NCI-H1048 (cell line): ENCODE measurements at places on chromosomes 12 and 14.

DNA sequence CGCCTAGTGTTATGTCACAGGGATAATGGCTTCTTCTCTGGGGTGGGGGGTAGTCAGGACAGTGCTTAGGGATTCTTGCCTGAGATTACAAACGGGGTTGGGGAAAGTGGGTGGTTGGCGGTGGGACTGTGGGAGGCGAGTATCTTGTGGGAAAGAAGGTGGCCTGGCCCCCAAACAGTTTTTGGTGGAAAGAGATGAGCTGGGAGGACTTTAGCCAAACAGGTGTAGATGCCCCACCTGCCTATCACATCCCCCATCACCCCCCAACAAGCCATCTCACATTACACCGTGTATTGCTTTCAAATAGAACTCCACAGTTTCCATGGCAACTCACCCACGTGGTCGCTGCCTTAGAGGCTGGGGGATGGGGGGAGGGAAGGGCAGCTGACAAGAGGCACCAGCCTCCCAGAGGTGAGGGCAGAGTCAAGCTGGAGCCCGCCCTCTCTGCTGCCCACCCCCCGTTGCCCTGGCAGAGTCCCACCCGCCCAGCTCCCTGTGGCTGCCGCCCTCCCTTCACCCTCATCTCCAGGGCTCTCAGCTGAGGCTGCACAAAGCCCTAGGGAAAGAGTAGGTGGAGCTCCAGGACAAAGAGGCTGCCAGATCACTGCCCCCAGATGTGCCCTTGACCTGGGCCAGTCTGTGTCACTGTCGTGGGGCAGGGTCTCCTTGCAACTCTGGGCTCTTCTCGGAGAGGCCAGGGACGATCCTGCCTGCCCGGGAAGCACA, 98.3 kb downstream of the LRRC74A start:
- DNase-seq = no peak

DNA sequence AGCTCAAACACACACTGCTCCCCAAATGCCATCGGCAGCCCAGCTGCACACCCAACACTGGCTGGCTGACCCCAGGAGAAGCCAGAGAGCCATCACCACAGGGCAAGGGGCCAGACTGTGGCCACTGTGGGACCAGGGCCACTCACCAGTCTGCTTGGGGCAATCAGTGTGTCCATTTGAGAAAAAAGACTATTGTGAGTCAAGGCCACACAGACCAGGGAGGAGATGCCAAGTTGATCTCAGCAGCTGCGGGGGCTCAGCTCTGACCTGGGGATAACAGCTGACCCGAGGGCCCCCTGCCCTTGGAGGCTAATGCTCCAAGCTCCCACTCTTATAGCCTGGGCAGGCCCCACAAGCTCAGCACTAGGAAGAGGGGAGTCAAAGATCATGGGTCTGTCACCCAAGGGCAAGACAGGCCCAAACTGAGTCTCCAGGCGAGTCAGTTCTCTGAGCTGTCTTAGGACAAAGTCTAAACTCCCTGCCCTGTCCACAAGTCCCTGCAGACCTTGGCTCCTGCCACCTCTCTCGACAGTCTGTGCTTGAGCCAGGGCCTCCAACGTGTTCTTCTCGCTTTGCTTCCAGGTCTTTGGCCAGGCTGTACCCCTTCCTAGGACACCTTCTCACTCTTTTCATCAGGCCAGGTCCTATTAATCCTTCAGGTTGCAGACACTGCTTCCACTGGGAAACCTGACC, 30.1 kb upstream of the PNMA1 start:
- DNase-seq = no peak

- DNase-seq = no peak
Observed at GRCh38 chr12:54954801-54955200, 29.8 kb downstream of the TESPA1 start.

- no peak for DNase-seq
Observed at GRCh38 chr14:64973826-64974225, 1.7 kb upstream of the RAB15 start.

- no peak for DNase-seq
Observed at GRCh38 chr12:125187780-125188741, 122.8 kb downstream of the AACS start.

GRCh38 chr12:2844786-2845185, 10.0 kb upstream of the NRIP2 start:
- DNase-seq = no peak

- no peak for DNase-seq
Observed at GRCh38 chr14:26597071-26597588, 703 bp downstream of the NOVA1 start.

- DNase-seq = no peak
Observed at GRCh38 chr14:61558271-61558670, 137.0 kb upstream of the HIF1A start.

DNA sequence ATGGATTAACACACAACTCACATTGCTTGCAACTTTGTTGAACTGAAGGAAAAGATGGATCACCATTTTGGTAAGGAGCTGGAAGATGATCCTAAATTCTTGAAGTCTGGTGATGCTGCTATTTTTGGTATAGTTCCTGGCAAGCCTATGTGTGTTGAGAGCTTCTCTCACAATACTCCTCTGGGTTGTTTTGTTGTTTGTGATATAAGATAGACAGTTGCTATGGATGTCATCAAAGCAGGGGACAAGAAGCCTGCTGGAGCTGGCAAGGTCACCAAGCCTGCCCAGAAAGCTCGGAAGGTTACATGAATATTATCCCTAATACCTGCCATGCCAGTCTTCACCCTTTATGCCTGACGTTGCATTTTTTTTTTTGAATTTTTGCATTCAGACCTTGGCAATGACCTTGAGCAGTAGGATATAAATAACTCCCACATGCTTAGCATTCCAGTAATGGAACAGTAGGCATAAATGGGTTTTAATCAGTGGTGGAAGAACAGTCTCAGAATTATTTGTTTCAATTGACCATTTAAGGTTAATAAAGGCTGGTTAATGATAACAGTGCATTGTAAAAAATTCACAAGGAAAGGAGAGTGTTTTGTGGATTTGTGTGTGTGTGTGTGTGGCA, 129.0 kb upstream of the SEL1L start:
- no peak for DNase-seq

DNA sequence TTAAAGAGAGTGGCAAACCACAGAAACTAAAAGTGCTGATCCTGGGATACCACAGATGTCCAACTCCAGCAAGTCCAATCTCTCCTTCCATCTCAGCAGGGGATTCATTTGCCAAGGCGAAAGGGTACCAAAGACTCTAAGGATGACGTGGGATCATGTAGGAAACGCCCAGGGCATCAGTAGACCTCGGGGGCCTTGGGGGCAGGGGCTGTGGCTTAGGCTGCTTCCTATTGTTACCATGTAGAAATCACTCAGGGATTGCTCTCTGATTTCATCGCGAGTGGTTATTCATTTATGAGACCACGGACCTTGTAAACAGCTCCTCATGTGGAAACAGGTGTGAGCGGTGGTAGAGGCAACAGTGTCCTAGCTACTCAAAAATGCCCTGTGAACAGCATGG, 149.3 kb upstream of the FKBP4 start:
- DNase-seq = no peak

DNA sequence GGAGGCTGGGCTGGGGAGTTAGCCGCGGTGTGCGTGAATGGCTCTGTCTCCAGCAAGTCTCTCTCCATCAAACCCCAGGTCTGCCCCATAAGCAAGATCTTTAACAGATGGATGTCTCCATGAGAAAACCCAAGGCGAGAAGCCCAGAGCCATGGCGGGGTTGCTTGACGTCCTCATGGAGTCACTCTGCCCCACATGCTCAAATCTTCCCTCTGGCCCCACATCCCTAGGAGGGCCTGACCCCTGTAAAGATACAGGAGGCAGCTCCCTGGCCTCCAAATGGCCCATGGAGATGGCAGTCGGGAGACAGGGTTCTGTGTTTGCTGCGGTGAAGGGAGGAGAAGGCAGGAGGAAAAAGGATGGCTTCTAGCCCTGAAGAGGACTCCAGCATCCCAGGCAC, 49.3 kb downstream of the C14orf132 start:
- no peak for DNase-seq

DNA sequence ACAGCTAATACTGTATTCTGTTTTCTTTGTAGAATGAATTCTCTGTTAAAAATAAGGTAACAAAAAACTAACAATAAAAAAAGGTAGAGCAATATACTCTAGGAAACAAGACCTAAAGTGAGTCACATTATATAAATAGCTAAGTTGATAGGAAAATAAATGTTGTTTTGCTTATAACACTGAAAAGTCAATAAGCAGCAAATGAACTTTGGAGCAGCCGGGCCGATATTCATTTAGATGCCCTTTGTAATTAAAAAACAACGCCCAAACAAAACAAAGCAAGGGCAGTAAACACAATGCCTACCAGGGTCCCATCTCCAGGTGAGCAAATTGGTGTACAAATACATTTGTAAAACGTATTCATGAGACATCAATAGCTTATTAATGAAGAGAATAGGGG, 227.6 kb upstream of the FOXN3 start:
- DNase-seq = no peak

DNA sequence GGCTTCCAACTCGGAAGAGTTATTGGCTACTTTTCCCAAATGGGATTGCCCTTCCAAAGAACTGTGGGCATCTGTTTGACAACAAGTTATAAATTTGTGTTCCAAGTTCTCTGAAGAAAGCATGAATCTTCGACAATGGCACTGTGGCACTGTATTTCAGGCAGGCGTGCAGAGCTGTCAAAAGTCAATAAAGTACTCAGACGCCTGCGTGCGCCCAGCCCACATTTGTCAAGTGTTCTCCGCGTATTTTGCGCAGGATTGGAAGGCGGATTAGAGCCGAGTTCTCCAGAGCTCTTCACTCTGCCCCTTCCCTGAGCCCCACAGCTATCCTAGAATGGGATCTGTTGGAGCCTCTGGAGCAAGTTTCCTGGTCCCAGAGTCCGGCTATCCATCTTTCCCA, 103.2 kb downstream of the SLC25A47 start:
- no peak for DNase-seq

DNA sequence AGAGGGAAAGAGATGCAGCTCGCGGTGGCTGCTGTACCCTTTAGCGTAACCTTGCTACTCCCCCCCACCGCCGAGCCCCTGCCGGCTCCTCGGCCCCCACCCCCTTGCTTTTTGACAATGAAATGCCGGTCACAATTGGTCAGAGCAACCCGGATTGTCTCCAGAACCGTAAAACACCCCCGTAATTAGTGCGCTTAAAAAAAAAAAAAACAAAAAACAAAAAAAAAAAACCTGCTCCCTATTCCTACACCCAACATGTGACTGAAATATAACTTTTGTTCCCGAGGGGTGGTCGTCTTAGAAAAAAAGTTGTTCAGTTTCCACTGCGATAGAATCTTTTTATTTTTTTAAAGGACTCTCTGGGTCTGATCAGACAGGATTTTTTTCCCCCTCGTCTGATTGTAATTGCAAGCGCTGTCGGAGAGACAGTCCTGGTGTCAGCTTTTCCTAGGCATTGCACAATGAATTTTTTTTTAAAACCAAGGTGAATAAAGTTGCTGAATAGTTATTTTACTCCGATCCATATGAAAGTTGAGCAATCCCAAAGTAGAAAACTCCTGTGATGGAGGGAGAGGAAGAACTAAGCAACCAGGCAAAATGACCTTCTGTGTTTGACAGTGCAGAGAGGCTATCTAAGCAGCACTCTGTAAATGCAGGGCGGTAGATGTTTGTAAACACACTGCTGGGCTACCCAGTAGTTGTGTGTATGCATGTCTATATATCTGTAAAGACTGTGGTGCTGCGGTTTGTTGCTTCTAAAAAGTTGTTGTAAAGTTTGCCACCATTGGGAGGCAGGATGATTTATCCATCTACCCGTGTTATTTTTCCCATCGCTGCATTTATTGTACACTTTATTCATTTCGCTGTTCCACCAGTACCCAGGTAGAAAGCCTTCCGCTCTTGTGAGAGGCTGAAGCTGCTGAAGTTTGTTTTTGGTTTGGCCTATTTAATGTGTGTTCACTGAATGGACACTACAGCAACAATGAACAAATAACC, 1.1 kb downstream of the ETV6 start:
- DNase-seq = no peak

DNA sequence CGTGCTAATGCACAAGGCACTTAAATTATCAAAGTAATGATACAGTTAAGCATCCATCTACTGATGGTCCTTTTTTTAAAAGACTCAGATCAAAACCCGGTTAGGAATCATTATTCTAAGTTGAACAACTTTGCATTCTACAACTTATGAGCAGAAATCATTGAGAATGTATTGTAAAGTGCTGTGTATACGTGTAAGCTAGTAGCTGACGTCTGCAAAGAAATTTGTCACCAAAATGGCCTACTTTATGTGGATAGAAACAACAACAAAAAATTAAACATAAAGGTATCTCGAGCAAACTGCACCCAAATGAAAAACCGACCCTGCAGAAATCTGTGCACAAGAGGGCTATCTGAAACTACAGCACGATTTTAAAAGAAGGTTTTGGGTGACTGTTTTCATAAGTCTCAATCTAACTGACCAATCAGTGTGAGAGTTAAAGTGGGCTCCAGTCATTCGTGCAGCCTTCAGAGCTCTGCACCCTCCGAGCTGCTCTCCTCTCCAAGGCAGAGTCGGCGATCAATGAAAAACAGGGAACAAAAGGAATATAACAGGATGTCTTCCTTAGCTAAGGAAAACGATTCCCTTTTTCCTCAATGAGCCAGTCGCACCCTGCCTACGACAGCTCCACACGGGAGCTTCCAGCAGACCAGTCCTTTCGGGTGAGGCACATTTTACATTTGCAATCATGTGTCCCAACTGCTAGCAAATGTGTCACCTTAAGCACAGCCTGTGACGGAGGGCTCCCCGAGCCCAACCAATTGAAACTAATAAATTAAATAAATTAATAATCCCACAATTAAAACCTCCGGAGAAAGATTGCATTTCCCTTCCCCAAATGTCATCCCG, 200.7 kb upstream of the FOXN3 start:
- DNase-seq = no peak

GRCh38 chr12:1517007-1517406, 77.4 kb downstream of the FBXL14 start:
- no peak for DNase-seq

DNA sequence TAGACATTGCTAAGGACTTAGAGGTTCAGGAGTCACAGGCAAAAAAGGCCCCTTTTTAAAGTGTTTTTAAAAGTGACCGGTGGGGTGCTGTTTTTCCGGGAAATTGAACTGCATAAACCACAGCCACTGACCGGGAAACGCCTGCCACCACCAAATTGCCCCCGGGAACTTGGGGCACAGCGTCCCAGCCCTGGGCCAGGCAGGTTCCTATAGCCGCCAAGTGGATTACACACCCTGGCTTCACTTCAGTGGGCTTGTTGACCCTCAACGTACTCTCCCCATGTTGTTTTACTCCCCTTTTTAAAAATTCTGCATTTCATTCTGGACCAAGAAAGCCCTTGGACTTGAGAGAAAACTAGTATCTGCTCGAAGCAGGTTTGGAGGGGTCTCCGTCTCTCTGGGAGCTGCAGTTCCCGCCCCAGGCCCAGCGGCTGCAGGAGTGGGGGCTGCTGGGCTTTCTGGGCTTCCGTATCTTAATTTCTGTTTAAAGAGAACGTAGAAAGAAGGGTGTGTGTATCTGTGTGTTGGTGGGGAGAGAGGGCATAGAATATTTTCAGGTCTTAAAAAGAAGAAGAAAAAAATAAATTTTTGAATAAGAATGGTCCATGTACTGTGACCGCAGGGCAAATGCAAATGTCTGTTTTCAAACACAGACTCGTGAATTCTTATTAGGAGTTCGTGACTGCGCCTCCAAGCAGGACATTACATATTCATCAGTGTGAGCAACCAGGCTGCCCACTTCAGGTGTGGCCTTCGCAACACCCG, 82.9 kb downstream of the PAPOLA start:
- no peak for DNase-seq

- DNase-seq = no peak
Observed at GRCh38 chr12:56377310-56377988, 14.8 kb upstream of the APOF start.

- no peak for DNase-seq
Observed at GRCh38 chr12:68904351-68904962, 28.5 kb downstream of the CPM start.

GRCh38 chr12:12229556-12230092, 37.2 kb downstream of the LRP6 start:
- no peak for DNase-seq
